Naive thymus-derived CD8-positive, alpha-beta T cell (primary cell): ENCODE measurements at places on chromosomes 12 and 14. TPM values are rescaled to one million over a fixed set of nuclear protein-coding genes. Genes with fewer than 3 reads are reported as not detected.

The ALDH1L2 gene
- total RNA-seq, result 0.14 TPM

The LBHD2 gene
- not detected for total RNA-seq

The SLC38A1 gene
- total RNA-seq, result 323 TPM

The COQ10A gene
- total RNA-seq, result 39.0 TPM
